Small intestine (tissue), 16 donors: ENCODE measurements at places on chromosomes 4 and X. TPM values are rescaled to one million over a fixed set of nuclear protein-coding genes. Genes with fewer than 3 reads are reported as not detected.

- peak; percentile 65 for DNase-seq
Observed at GRCh38 chrX:103214870-103215424, at the start of gene BEX4. Gene BEX4 (plus strand): TSS chrX:103215108. CDS start chrX:103216154, 1,046 bp downstream.

CENPVL3 gene
- 3.4 TPM for polyA plus RNA-seq

- no peak for DNase-seq
Observed at GRCh38 chrX:10533696-10534365, 86.6 kb downstream of the MID1 start.

DNA sequence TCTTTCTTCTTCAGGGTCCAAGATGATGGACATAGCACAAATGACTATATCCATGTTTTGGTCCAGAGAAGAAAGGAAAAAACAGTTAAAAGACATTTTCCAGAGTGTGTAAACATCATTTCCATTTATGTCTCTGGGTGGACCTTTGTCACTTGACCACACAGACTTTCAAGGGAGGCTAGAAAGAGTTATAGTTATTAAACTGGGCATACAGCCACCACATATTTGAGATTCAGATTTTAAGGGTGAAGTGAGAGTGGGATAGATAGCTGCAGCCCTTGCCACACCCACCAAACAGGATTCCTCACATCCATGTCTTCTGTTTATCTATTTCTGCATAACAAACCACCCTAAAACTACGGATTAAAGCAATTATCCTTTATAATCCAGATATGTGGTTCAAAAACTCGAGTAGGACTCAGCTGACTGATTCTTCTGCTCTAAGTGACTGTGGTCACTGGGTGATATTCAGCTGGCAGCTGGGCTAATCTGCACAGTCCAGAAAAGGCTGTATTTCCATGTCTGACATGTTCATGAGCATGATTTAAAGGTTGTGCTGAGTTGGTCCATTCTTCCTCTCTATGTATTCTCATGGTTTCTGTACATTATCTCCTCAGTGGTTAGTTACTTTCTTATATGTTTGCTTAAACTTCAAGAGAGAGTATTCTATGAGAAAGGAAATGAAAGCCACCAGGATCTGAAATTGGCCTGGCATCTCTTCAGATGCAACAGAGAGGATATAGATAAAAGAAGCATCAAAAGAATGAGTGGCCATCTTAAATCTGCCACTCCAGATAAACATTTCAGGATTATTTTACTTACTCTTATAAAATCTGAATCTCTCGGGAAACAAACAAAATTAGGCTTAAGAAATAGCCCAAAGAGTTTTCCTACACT, 459.8 kb upstream of the CTSO start:
- DNase-seq: no peak

DNA sequence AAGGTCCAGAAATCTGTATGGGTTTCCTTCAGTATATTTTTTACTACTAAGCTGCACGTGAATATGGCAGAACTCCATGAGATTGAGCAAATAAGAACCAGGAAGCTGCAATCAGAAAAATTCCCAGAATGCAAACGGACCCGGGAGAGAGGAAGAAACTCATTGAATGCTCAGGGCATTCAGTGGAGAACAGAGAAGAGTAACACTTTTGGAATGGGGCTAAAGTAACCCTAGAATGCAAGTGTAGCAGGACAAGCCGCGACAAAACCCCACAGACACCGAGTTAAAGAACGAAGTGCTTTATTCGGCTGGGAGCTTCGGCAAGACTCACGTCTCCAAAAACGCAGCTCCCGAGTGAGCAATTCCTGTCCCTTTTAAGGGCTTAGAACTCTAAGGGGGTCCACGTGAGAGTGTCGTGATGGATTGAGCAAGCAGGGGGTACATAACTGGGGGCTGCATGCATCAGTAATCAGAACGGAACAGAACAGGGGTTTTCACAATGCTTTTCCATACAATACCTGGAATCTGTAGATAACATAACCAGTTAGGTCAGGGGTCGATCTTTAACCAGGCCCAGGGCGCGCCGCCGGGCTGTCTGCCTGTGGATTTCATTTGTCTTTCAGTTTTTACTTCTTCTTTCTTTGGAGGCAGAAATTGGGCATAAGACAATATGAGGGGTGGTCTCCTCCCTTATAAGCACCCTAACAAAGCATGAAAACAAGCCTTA, 56.4 kb downstream of the RAB28 start:
- no peak for DNase-seq

DNA sequence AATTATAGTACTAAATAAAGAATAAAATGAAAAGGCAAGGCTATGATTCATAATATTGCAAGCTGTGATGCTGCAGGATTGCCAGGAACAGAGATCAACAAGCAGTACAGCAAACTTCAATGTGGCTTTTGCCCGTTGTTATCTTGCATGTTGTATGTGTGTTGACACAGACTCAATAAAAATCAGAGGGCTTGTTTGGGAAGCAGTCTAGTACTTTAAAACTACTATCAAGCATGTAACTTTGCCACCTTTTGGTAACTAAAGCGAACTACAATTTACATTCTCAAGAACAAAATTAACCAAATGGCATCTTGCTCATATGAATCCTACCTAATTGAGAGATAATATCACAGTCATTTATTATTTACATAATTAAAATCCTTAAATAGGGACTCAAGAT, 79.8 kb upstream of the GPM6A start:
- peak; percentile 61 for DNase-seq

DNA sequence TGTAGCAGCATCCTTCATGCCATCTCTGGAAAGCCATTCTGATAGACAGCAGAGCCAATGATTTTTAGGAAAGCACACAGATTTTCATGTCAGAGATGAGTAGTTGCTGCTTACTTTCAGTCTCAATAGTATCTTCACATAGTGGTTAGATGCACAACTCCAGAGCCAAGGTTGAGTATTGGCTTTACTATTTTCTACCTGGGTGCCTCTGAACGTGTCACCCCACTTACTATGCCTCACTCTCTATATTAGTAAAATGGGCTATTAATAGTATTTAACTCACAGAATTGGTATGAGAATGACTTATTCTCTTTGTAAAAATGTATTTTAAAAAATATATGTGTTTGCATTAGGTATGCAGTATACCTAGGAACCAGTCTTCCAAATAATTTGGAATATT, 108.8 kb upstream of the STIM2 start:
- no peak for DNase-seq

DNA sequence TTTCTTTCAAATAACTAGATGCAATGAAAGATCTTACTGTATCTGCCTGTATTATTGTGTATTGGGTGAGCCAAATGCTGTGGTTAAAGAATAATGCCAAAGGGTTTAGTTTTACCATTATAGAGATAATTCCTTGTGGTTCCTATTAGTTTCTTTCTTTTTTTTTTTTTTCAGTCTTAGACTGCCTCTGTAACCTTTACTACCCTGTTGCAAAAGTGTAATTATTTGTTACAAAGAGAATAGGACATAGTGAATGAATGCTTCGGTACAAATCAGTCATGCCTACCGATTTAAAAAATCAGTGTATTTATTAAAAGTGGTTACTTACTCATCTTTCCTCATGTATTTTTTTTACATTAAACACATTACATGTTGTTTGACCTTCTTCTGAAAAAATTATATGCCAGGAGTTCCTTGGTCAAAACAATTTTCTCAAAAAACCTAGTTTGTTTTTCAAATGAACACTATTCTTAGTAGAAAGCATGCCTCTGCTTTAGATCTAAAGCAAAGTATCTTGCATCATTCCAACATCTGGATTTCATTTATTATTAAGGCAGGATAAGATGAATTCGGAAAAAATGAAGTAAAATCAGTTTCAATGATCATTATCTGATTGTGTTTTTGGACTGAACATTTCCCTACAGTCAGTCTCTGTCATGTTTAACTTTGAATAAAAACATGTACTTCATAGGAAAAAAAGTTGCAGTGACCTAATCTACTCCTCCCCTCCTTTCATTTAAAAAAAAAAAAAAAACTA, 21.2 kb upstream of the SYNPO2 start:
- DNase-seq: no peak

- no peak for DNase-seq
Observed at GRCh38 chr4:150656891-150657290, 74.9 kb downstream of the MAB21L2 start.

- DNase-seq: no peak
Observed at GRCh38 chrX:850471-850916, 219.9 kb downstream of the SHOX start.

DNA sequence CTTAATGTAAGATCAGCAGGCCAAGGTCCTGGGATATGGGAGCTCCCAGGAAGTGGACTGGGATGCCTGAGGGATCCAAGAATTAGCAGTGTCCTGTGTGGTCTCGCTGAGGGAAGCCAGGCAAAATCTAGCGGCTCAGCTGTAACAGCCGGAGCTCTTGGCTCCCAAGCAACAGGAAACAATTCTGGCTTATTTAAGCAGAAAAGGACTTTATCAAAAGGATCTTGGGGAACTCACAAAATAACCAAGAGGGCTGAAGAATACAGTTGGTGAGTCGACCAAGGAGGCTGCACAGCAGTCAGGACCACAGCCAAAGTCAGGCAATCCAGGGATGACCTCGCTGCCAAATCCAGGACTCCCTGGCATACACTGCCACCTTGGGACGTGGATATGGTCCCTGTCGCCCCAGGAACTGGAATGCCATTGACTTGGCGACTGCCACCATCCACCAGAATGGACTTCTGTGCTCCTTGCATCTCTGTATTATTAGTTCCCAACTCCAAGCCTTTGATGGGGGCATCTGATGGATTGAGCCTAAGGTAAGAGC, 165.3 kb upstream of the BCOR start:
- DNase-seq: no peak

DNA sequence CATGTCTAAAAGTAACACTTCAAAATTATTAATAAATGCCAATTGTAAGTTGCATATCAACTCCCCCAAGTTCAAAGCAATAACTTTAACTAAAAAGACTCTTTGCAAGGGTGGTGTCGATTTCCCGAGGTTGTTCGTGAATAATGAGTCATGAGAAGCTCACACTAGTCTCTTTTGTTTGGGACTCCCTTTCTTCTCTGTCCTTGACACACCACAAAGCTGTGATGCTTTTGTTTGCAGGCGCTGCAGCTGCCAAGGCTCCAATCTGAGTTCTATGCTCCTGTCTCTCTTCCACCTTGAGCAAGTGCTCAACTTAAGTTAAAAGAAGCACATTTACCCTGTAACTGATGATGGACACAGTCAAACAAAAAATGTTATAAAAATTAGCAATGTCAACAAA, 65.9 kb downstream of the FAT1 start:
- no peak for DNase-seq

GRCh38 chr4:127732623-127733328, 2.6 kb downstream of the SLC25A31 start:
- peak; percentile 37 for DNase-seq

DNA sequence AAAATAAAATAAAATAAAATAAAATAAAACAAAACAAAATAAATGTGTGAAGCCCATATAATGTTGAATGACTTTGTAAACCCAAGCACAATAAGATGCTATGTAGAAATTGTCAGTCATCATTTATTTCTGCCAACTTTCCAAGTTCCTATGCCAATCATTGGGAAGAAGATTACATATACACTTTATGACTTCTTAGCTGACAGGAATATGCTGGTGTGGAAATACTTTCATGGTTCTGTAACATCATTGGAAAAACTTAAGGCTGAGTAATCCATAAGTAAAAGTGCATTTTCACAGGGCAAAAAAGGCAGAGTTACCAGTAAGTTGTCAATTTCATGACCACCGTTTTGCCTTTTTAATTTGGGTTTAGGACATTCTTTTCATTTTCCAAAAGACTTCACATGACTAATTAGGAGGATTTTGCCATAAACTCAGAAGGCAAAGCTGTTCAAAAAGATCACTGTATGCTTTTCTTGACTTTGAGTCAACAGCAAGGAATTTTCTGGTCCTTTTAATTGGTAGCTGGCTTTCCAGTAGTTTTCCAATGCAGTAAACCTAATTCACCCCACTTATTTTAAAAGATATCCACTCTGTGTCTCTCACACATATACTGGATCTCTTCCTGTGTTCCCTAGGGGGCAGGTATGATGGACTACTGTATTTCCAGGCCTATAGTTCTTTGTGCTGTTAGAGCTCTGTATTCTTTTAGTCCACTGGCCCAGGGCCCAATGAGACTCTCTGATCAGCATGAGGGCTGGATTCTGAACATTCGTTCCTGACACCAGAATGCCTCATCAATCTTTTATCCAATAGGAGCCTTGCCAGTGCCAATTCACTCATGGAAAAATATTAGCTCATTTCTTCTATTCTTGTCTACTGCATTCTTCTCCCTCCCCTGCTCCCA, 26.2 kb upstream of the SCRG1 start:
- DNase-seq: no peak

- DNase-seq: no peak
Observed at GRCh38 chr4:9859810-9860209, 78.4 kb downstream of the DRD5 start.

DNA sequence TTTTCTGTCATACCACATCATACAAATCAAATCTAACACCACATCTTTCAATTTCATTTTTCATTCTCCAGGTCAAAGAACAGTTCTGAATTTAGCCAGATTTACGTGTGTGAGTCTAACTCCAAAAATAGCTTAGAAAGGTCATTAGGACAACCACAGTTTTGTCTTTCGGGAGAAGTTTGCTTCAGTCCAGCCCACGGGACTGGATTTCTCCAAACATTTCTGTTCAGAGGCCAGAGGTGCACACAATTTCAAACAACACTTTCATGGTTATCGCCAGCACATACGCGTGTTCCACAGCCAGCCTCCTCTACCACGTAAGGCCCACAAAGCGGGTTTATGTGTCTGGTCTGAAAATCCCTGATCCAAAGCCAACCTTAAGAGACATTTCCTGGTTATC, 65.9 kb downstream of the VEGFC start:
- DNase-seq: no peak

- DNase-seq: no peak
Observed at GRCh38 chrX:80471582-80471981, 51.3 kb downstream of the TENT5D start.

DNA sequence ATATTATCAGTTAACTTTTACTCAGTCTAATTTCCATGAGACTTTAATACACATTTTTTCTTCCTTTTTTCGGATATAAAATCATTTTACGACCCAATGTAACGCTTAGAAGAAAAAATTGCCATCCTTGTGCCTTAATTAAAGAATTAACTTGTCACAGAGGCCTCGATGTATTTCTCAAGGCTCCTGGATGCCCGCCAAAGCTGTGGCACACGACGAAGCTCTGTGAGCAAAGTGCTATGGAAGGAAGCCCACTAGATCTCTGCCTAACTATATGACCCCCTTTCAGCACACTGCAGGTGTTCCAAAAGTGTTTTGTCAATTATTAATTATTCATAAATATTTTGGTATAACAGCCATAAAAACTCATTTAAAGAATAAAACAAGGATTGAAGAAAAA, 54.4 kb downstream of the TAPT1 start:
- DNase-seq: no peak

DNA sequence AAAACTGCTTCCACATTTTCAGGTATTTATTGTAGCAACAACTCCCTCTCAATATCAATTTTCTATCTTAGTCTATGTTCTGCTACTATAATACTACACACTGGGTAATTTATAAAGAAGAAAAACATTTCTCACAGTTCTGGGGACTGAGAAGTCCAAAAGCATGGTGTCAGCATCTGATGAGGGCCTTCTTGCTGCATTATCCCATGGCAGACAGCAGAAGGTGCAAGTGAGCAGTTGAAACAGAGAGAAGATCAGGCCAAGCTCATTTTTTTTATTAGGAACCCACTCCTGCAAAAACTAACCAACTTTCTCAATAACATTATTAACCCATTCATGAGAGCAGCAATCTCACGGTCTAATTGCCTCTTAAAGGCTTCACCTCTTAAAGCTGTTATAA, 376.0 kb downstream of the RAB28 start:
- DNase-seq: no peak

GRCh38 chrX:107014936-107015335, 14.9 kb upstream of the MORC4 start:
- DNase-seq: no peak

- DNase-seq: no peak
Observed at GRCh38 chr4:122099896-122100295, 52.2 kb upstream of the BLTP1 start.

GRCh38 chr4:182449186-182449929, 206.2 kb downstream of the TENM3 start:
- peak; percentile 3 for DNase-seq
